ENCODE measurements at places on chromosomes 12 and 14.

GRCh38 chr12:52714887-52715281, 11.6 kb upstream of the KRT77 start:
- DNase-seq: no peak

DNA sequence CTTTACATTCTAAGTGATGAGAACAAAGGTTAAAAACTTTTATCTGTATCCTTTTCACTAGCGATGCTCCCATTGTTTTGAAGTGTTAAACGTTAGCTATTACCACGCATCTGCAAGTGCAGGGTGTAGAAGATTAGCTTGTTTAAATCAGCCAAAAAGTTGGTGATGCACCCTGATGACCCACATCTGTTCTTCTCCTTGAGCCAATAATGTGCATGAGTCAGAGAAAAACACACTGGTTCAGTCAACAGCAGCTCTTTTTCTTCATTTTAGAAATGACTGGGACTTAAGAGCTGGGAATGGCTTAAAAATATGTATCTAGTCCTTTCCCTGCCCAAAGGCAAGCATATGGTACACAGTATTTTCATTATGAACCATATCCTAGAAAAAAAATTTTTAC, 323.5 kb upstream of the PDE3A start:
- peak; percentile 77 for DNase-seq

- no peak for DNase-seq
Observed at GRCh38 chr12:62736596-62736995, 198.4 kb downstream of the PPM1H start.

DNA sequence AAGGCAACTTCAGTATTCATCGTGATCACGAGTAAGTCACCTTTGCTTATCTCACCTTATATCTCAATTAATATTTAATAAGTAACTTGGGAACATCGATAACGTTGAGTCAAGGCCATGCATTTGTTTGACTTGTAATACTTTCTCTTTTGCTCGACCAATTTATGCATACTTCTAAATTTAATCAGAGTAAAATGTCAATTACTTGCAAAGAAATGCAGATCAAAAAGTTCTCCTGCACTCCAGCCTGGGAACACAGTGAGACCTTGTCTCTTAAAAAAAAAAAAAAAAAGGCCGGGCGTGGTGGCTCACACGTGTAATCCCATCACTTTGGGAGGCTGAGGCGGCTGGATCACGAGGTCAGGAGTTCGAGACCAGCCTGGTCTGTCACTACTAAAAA, 11.8 kb upstream of the HIP1R start:
- DNase-seq: no peak

Measured in muscle of back (tissue), 13 donors.